Hematopoietic multipotent progenitor cell treated with erythropoietin and hydrocortisone succinate and interleukin-3 and kit ligand, for 8 days (in vitro differentiated cells): ENCODE measurements at places on chromosomes 6 and 20.

DNA sequence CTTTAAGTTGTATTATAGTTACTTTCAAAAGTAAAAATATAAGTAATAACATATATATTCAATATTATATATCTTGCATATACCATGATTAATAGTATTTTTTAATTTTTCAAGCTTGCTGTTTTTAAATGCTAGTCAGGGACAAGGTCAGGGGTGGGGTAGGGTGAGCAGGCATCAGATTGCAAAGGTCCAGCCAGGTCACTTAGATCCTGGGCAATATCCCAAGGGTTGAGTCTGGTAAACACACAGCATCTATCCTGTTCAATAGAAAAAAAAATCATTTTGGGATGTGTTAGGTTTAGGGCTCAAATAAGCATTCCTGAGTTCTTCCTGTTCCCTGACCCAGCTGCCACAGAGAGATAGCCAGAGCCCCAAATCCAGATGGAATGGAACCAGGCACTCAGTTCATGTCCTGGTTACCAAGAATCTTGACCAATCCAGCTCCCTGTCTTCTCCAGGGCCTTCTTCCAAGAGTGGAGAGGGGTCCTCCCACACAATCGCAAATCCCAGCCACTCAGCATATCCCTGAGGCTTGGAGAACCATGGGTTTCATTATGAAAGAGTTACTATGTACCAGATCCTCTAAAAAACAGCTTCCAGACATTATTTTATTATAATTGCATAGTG lies 134.9 kb upstream of the TOP1 start:
- DNase-seq, result no peak

- peak; percentile 44 for DNase-seq
These were observed 68.7 kb upstream of the MYL9 start for GRCh38 chr20:36472637-36473090.

DNA sequence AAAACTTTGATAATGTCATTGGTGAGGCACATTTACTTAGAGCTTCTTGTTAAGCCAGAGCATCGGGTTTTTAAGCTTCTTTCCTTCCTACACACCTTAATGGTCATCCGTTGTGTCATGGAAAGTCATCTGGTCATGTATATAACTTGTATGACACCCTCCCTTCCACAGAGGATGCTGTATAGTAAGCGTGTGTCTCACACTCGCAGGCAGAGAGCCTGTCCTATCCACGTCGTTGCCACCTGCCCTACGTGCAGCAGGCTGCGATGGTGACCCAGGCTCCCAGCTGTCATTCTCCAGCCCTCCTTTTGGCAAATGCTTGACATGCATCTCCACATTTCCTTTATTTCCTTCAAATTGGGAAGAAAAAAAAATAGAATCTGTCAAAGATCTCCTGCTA lies 85.6 kb downstream of the MYB start:
- DNase-seq, result no peak

GRCh38 chr6:4559281-4559875 lies 216.8 kb upstream of the CDYL start:
- no peak for DNase-seq

- DNase-seq, result no peak
These were observed 130.2 kb downstream of the BTBD3 start for GRCh38 chr20:12047838-12048432.

DNA sequence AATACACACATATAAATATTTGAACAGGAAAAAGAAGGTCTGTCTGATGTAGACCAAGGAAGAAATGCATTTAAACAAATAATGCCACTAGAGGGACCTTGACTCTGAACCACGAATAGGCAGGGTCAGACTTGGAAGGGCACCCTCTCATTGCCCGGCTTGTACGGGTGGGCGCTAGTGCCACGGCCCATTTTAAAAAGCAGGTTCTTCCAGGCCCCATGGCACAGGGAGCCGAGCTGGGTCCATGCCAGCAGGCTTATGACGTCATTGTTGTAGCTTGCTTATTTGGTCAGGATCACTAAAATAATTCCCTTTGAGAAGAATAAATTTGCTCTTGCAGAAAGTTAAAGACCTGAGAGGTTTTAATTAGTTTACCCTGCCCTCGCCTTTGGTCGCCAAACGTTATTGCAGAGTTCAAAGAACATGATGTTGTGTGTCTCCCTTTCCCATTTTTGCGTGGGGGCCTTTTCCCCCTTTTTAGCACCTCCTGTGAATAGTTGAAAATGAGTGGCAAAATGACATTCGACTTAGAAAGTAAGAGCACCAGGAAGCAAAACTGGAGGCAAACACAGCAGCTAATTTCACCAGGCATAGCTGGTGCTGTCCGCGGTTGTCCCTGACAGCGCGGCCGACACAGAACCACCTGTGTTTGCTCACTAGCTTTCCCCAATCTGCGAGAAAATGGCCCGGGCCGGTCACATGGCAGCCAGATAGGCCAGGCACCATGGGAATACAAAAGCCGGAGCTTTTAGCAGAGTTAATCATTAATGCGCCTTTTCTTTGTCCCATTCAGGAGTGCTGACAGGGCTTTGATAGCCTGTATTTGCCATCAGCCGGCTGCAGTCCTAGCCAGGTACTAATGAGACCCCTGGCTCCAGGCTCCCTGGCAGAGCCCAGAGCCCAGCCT lies 93.8 kb downstream of the FOXA2 start:
- DNase-seq, result no peak

DNA sequence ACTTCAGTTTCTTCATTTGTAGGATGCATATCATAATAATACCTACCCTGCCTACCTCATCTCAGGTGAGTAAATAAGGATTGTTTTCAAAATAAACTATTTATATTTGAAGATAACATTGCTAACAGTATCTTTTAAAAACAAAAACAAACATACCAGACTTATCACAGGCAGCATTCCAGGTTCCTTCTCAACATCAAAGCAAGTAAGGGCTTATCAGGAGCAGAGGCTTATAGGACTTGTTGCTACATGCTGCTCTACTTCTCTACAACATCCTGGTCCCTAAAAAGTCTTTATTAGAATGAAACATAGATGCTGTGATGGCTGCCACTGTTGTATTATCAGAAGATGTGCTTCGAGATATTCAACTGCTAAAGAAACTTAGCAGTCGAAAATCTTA lies 149.2 kb upstream of the PRDM1 start:
- DNase-seq, result no peak

DNA sequence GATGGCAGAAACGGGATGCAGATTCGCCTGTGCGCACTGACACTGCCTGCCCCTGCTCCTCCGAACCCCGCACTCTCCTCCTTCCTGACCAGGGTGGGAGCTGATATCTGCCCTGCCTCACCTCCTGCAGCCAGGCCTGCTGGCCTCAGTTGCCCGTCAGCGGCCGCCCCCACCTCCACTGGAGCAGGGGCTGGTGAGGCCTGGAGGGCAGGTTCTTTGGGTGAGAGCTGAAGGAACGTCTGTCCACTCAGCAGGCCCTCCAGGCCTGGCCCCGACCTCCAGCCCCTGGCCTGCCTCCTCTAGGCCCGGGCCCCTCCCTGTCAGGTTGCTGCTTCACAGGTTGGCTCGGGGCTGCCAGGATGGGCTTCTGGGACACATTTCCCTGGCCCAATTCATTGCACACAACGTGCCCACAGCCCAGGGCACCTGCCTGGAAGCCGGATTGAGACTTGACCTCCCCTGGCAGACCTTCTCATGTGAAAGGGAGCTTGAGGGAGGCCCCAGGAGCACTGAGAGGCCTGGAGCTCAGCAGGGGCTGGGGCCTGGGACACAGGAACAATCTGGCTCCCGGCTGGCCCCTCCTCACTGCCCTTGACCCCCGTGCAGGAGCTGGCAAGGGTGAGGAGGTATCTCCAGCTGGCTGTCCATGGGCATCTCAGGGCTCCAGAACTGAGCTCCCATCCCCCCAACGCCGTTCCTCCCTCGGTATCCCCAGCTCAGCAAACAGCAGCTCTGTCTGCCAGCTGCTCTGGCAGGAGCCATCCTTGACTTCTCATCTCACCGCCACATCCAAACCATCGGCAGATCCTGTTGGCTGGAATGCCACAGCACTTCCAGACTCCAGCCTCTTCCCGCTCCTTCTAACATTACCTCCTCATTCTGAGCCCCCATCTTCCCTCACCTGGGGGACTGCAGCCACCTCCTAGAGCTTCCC lies 39.5 kb downstream of the SPDEF start:
- DNase-seq, result no peak

DNA sequence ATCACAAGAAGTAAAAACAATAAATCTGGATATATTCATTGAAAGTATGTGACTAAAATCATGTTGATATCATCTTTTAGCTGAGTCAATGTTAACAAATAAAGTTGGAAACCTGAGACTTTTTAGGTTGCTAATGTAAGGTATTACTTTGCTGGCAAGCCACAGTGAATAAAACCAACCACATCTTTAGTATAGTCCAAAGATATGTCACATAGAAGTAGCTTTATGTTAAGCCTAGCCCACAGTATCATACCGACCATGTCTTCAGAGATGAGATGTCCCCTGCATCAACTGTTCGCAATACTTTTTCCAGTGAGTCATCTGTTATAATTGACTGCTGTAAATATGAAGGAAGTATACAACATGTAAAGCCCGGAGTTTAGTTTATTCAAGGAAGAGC lies 107.6 kb upstream of the MCHR2 start:
- no peak for DNase-seq

- peak; percentile 34 for DNase-seq
These were observed 173.7 kb downstream of the PHACTR1 start for GRCh38 chr6:12890171-12890790.

GRCh38 chr6:52337633-52338290 lies 24.2 kb upstream of the PAQR8 start:
- no peak for DNase-seq

DNA sequence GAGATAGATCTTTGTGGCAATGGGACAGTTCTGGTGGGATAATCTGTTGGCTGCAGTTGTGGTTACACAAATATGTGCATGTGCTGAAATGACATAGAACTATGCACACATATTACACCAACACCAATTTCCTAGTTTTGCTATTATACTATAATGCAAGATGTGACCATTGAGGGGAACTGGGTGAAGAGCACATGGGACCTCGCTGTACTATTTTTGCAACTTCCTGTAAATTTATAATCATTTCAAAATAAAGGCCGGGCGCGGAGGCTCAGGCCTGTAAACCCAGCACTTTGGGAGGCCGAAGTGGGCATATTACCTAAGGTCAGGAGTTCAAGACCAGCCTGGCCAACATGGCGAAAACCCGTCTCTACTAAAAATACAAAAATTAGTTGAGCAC lies 8.7 kb downstream of the ARMC12 start:
- DNase-seq, result no peak

DNA sequence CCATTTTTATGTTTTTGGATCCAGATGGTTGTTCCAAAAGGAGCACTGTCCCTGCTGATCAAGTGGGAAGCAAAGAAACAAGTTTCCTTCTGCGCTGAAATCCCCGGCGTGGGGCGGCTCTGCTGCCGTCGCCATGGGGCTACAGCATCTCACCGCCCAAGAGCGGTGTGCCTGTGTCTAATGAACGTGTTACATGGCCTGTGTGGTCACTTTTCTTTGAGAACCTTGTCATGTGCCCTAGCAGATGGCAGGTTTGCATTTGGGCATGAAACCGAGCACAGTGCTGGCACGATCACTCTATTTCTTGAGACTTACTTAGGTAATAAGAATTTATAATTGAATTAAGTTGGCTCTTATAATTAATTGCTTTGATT lies 51.9 kb downstream of the ZDHHC14 start:
- no peak for DNase-seq

GRCh38 chr6:72271531-72271930 lies 350.3 kb upstream of the KCNQ5 start:
- DNase-seq, result no peak

DNA sequence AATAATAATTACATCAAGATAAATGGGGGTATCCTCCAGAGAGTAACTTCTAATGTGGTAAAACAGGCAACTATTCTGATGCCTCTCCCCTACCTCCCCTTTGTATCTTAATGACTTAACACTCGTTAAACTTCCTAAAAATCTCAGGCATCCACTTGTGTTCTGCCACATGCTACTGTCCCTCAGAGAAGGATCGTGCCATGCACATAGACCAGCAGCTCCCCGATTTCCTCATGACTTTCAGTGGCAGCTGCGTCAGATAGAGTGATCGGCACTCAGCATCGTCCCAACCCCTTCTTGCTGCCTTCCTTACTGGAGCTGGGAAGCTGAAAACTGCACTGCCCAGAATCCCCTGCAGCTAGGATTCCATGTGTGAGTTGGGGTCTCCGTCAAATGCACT lies 32.1 kb downstream of the RIPOR2 start:
- no peak for DNase-seq

GRCh38 chr6:27141529-27142015 lies 105.9 kb upstream of the PRSS16 start:
- peak; percentile 49 for DNase-seq
